ENCODE measurements at places on chromosomes 6 and 20.

- DNase-seq: no peak
Observed at GRCh38 chr20:13125486-13125885, 95.6 kb upstream of the ISM1 start.

DNA sequence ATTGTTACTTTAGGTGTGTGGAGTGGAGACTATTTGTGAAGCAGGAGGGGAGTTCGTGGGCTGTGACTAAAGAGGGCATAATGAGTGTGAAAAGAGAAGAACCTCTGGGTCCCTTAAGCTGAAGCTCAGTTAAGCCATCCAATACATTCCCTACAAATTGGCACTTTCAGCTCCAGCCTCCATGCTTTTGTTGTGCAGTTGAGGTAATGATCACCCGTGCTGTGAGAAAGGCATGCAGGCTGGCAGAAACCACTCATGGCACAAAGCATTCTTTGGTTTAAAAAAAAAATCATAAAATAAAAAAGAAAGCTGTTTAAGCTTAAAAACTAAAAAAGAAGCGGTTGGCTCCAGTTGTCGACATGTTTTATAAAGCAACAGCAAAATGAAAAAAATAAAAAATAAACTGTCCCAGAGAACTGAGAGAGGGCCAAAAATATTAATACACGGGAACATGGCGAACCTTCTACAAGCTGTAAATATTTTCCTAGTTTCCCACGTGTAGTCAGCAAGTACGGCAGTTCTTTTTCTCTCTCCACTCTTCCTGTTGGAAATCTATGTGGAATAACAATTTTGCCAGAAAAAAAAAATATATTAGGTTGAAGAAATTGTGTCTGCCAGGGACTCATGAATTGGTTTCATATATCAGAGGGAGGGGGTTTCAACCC is 82.2 kb downstream of the ANKRD60 start:
- no peak for DNase-seq

DNA sequence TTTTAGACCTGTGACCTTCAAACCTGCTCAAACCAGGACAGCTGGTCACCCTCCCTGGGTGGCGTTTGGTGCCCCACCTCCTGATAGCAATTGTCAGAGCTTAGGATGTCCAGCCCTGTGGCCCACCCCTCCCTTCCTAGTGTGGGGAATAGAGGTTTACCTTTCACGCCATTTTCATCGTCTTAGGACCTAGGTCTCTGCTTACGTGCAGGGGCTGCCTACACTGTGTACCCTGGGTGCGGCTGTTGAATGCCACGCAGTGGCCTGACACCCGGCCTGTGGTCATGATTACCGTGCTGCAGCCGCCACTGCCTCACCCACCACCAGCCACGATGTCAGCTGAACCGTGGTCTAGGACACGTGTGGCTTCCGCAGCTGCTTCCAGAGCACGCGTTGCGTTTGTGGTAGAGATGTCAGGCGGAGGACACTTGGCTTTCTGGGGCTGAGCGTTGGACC is 157.3 kb downstream of the DTNBP1 start:
- DNase-seq: peak; percentile 8

- peak; percentile 13 for DNase-seq
Observed at GRCh38 chr6:41271901-41272395, 14.5 kb downstream of the TREM1 start.

DNA sequence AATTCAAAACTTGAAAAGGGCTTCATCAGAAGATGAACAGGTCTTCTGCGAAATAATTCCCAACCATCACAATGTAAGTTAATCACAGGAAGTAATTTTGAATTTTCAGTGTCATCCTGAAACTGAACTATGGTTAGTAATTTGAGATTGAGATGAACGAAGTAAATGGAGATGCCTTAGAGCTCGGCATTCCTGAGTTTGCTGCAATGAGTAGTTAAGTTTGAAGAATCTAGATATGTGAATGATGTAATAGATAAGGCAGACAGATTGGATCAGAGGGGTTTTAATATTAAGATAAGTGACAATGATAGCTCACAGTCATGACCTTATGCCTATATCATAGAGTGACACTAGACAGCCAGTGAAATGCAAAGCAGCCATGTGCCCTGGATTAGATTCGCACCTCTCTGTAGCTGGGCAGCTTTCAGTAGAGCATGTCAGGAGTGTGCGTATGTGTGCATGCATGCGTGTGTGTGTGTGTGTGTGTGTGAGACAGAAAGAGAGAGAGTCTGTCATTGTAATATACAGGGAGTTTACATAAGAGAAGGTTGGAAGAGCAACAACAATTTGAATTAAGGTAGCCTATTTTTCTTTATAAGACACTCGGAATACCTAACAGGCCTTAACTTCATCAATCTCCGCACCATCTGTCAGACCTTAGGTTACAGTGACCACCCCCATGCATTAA is 233.0 kb downstream of the GMPR start:
- DNase-seq: peak; percentile 14

Data from transverse colon (tissue), 4 donors.